PC-9 (cell line): ENCODE measurements at places on chromosomes 2 and 18. TPM values are rescaled to one million over a fixed set of nuclear protein-coding genes. Genes with fewer than 3 reads are reported as not detected.

Gene CHRND
- not detected in 2 replicates for total RNA-seq

Gene RAMP1
- total RNA-seq, result 48.5 and 48.7 TPM in 2 replicates

Gene CD8B2
- not detected in 2 replicates for total RNA-seq

Gene SLC8A1
- 6.5 and 13.5 TPM in 2 replicates for total RNA-seq

Gene CAMKMT
- 11.7 and 17.9 TPM in 2 replicates for total RNA-seq

Gene UGT1A3
- total RNA-seq, result 60.3 and 67.1 TPM in 2 replicates

Gene DLX1
- 0.87 TPM in 1 of 2 replicates, not detected in the other for total RNA-seq

Gene CCDC74A
- total RNA-seq, result 3.4 and 4.0 TPM in 2 replicates

Gene ELMOD3
- 16.4 and 18.1 TPM in 2 replicates for total RNA-seq

Gene SP110
- 6.8 and 10.5 TPM in 2 replicates for total RNA-seq

Gene KCNK3
- total RNA-seq, result 0.08 TPM in 1 of 2 replicates, not detected in the other

Gene SAG
- not detected in 2 replicates for total RNA-seq

Gene KLHL30
- total RNA-seq, result 0.80 and 1.2 TPM in 2 replicates

Gene SH3YL1
- 84.7 and 102 TPM in 2 replicates for total RNA-seq

Gene EGR4
- not detected in 2 replicates for total RNA-seq

Gene DTNB
- 51.9 TPM in 2 replicates for total RNA-seq

Gene MBD1
- total RNA-seq, result 43.2 and 43.5 TPM in 2 replicates

Gene ARMC9
- total RNA-seq, result 23.4 and 29.7 TPM in 2 replicates

Gene PNPT1
- 23.1 and 34.1 TPM in 2 replicates for total RNA-seq
